ENCODE measurements at places on chromosomes 5 and 9.

GRCh38 chr5:178673801-178674295 is 47.0 kb upstream of the CLK4 start:
- DNase-seq: no peak

GRCh38 chr5:139757727-139758509 is 37.7 kb upstream of the PSD2 start:
- no peak for DNase-seq

DNA sequence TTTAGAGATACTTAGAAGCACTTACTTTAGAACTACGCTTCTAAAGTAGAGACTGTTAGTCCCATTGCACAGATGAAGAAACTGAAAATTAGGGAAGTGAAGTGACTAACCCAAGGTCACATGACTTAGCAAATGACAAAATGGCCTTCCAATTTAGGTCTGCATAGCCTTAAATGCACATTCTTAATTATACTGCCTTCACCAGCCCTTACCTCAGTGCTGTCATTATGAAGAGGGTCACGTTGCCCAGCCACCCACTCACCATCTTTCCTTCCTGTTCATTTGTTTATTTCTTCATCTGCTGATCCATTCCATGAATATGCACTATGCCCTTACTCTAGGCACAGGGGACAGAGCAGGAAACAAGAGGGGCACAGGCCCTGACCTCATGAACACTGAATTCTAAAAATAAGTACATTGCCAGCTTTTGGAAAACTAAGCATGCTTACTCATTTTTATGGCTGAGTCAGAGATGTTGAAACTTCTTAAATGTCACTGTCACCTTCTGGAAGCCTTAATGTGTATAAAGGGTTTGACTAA is 8.6 kb downstream of the HAVCR2 start:
- no peak for DNase-seq

GRCh38 chr9:28050046-28050445 is 476.8 kb upstream of the C9orf72 start:
- DNase-seq: no peak

GRCh38 chr5:16074358-16074757 is 105.2 kb downstream of the MARCHF11 start:
- no peak for DNase-seq

DNA sequence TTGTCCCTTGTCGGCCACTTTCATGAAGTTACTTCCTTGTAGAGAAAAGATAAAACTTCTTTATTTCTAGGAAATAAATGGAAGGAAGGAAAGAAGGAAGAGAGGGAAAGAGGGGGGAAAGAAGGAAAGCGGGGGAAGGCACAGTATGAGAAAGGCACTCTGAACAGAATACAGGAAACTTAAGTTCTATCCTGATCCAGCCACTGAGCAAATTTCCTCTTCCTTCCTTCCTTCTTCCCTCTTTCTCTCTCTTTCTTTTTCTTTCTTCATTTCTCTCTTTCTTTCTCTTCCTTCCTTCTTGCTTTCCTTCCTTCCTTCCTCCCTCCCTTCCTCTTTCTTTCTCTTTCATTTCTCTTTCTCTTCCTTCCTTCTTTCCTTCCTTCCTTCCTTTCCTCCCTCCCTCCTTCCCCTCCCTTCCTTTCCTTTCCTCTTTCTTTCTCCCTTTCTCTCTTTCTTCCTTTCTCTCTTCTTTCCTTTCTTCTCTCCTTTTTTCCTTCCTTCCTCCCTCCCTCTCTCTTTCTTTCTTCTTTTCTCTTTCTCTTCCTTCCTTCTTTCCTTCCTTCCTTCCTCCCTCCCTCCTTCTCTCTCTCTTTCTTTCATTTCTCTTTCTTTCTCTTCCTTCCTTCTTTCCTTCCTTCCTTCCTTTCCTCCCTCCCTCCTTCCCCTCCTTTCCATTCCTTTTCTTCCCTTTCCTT is 240.2 kb upstream of the BRINP1 start:
- no peak for DNase-seq

GRCh38 chr9:117008876-117009275 is 321.8 kb downstream of the TRIM32 start:
- DNase-seq: no peak

GRCh38 chr9:2154731-2155130 is 139.6 kb downstream of the SMARCA2 start:
- no peak for DNase-seq

DNA sequence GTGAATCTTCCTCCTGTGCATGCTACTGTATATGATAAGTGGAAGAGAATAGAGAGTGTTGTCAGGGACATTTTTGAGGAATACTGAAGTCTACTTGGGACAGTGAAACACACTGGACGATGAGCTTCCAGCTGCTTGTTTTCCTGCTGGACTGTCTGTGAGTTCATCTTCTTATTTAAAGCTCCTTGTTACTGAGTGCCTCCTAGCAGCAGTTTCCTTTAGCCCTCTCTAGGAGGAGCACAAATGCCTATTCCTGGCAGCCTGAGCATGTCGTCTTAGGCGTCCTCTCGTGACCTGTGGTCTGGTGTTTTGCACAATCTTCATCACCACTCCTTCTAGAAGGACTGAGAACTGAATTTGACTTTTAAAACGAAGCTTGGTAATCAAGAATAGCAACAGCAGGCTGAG is 43.8 kb downstream of the ANKRD33B start:
- DNase-seq: no peak

DNA sequence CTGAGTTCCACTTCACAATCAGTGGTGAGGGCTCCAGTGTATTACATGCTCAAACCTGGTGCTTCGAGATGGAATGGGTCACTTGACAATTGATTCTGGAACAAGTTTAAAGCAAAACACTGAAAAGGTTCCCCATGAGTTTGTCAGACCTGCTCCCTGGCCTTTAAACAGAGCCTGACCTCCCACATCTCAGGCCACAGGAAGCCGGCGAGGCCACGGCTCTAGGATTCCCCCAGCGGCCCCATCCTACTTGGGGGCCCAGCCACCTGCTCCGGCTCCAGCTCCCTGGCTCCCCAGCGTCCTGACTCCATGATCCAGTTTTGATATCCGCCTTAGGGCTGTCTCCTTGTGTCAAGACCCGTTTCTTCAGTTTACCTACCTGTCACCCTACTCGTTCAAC is 62.0 kb downstream of the TTLL11 start:
- no peak for DNase-seq

DNA sequence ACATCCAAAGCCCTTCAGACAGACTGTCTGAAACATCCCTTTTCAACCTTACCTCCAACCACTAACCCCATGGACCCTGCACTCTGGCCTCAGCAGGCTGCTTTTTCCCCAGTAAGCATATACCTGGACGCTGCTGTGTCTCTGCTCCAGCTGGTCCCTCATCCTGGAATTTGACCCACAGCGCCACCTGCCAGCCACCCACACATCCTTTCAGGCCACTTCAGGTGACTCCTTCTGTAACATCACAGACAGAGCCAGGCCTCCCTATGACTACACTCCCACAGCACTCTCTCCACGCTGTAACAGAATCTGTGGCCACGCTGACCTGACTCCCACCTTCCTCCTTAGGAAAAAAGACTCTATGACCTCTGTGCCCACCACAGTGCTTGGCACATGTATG is 3.4 kb downstream of the MGAT1 start:
- no peak for DNase-seq

DNA sequence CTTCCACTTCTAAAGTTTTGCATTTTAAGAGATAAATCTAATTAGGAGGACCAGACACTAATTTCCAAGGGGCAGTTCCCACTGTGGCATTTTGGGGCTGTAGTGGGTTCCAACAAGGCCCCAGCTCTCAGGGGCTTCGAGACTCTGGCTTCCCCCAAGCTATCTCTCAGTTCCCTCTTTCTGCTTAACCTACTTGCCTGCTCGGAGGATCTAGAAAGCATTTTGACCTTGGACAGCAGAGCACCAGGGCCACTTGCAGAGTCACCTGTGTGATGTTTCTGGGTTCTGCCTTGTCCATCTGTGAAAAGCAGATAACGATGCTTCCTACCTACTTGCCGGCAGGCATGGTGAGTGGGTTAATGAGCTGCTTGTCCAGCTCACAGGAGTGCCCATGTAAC is 175.4 kb downstream of the MED10 start:
- DNase-seq: no peak

- DNase-seq: no peak
These were observed 82.6 kb downstream of the GLDC start for GRCh38 chr9:6562871-6563430.

GRCh38 chr5:16733331-16734006 is 116.7 kb upstream of the RETREG1 start:
- no peak for DNase-seq

GRCh38 chr5:180201051-180201987 is 7.7 kb downstream of the RASGEF1C start:
- DNase-seq: peak; percentile 70

DNA sequence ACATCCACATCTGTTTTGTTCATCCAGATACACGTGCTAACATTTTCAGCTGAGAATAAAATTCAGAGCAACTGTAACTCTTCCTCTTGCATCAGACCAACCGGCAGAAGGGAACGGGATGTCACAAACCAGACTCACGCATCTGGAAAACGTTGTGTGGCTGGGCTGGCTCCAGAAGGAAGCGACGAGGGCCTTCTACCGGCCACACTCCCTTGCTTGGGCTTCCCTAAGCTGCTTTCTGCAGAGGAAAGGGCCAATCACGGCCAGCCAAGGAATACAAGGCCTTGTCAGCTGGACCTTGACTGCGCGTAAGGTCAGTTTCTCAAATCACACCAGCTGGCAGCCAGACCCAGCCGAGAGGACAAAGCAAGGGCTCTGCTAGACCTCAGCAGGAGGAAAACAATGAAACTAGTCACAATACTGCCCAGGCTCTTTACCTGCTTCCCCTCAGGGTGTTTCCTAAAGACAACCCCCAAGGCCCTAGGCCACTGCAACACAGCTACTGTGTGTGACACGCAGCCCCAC is 106.1 kb downstream of the THBS4 start:
- DNase-seq: no peak

DNA sequence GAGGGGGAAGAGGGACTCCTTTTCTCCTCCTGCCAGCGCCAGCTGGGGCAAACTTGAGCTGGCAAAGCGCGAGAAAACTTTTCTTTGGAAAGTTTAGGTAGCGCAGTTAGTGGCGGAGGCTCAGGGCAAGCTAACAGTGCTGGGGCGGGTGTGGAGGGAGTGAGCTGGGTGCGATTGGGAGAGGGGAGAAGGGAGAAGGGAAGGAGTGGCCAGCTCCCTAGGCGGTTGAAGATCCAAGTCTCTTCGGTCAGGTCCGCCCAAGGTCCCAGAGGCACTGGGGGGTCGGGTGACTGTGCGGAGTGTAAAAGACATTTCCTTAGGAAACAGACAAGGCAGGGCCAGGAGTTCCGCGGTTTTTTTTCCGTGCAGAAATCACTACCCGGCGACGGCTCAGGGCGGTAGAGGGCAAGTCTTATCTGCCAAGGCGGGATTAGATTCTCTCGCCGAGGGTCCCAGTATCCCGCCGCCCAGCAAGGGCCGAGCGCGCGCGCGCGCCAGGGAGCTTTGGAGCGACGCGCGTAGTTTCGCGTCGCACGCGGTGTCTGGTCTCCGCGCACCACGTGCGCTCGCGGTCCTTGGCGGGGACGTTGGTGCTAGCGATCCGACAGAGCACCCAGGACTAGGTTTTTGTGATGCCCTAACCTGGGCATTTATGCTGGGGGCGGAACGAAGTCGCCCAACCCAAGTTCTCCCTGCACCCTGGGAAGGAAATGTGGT is 33.6 kb upstream of the NFIB start:
- peak; percentile 81 for DNase-seq

DNA sequence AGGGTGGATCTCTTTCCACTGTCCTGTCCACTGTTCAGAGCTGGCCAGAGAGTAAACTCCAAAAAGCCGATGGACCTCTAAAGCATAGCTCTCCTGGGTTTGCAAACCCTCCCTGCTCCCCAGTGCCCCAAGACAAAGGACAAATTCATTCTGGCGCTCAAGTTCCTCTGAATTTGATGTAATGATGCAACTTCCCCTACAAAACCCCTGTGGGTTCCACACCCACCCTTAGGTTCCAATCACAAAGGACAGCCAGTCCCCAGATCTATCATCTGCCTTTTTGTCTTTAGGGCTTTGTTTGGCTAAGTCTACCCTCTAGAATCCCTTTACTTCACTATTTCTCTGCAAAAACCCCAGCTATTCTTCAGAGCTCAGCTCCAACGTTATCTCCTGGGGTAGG is 57.4 kb upstream of the SLC25A51 start:
- no peak for DNase-seq

- no peak for DNase-seq
These were observed 1410.5 kb upstream of the CDH18 start for GRCh38 chr5:21398511-21398910.

GRCh38 chr5:8176101-8176693 is 307.2 kb downstream of the MTRR start:
- no peak for DNase-seq

DNA sequence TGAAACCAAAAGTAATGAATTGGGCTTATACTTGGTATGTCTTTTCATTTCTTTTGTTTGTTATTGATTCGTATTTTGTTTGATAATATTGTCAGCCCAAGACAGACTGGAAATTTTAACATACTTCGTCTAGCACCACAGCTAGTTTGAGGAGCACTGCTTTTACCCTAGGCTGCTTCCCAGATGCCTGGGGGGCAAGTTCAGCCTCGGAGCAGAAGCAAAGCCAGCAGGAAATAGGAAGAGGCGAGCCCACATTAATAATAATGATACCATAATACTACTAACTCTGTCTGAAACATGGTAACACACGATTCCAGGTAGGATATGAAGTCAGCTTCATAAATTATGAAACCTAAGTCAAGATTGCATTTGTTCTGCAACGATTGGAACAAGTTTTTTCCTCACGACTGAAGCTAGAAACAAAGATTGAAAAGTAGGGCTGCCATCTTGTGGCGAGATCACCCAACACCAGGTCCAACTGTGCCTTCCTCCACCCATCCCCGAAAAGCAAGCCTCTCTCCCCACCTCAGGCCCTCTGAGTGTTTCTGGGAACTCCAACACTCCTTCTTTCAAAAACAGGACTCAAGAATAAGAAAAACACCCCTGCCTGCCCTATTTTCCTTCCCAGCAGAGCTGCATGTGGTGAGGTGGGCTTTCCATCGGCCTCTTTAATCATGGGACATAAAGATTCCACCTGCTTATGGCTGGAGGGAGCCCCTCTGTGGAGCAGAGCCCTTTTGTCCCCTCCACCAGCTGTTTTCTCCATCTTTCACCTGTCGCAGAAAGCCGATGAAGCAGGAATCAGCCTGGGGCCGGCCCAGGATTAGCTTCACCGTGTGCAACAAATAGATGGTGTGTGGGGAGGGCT is 236.4 kb downstream of the CAAP1 start:
- DNase-seq: no peak

DNA sequence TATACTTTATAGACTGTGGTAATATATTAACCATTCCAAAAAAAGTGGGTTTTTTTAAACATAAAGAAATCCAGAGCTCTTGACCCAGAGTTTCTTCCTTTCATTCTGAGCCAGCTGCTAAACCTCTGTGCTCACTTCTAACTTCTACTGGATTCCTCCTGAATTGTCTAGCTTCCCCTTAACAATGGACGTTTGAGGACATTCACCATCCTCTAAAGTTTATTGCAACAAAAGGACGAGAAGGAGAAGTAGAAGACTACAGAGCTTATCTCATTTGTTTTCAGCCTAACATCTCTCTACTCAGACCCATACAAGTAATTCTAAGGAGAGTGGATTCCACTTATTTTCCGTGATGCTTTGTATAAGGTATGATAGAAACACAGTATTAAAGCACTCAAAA is 284.2 kb downstream of the MAST4 start:
- no peak for DNase-seq

Measured in osteocyte (in vitro differentiated cells).